ENCODE measurements at places on chromosomes 5 and 9.

- no peak for DNase-seq
Observed at GRCh38 chr5:147417135-147417813, 92.6 kb downstream of the DPYSL3 start.

GRCh38 chr5:2685651-2686272 is 65.7 kb downstream of the IRX2 start:
- DNase-seq, result peak; percentile 9

DNA sequence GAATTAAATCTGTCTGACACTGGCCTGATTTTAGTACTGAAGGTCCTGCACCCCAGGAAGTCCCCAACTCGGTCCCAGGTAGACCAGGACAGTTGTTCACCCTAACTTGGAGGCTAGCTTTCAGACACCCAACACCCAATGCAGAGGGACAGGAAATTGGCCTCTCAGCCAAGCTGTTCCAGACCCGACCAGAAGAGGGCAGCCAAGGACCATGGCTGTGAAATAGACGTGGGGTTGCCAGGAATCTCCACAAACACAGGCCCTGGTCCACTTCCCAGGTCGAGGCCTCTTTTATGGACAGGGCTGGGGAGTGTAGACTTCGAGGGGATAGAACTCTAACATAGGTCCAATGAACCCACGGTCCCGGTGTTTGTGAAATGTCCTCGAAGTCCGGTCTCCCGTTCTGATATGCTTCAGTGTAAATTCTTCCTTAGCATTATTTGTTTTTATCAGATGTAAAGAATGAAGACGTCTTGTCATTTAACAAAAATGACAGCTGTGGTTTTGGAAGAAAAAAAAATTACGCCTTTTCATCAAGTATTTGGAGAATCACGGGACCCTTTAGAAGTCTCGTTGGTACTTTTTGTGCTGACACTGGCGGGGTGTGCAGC is 260.3 kb upstream of the ADAMTS16 start:
- DNase-seq, result peak; percentile 68

GRCh38 chr9:14661421-14662059 is 31.7 kb downstream of the ZDHHC21 start:
- DNase-seq, result peak; percentile 18

DNA sequence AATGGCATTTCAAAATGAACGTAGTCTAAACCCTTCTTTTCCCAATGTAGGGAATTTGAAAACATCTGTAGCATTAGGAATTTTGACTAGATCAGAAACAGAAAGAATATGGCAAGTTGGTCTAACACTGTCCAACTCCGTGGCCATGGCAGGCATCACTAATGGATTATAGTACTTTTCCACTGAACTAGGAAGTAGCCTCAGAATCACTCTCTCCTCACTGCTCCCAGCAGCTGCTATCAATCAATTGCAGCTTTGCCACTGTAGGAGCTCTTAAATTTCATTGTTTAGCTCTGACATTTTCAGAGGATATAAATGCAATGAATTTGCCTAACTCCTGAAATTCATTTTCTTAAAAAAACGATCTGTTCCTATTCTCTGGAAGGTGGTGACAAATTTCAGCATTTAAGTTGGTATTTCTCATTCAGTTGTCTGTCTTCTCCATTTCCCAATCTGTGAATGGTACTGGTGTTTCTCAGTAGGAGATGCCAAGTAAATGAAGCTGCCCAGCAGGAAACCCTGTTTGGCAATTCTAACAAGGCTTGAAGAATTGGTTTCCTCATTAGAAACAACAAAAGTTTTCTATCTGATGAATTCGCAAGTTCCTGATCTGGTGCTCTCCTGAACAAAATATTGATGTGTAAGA is 64.7 kb downstream of the TLR4 start:
- no peak for DNase-seq

GRCh38 chr9:2602704-2603116 is 18.9 kb upstream of the VLDLR start:
- DNase-seq, result no peak

- DNase-seq, result no peak
Observed at GRCh38 chr5:88236866-88237642, 31.6 kb downstream of the TMEM161B start.

- DNase-seq, result no peak
Observed at GRCh38 chr5:74452856-74453255, 187.7 kb downstream of the ENC1 start.

DNA sequence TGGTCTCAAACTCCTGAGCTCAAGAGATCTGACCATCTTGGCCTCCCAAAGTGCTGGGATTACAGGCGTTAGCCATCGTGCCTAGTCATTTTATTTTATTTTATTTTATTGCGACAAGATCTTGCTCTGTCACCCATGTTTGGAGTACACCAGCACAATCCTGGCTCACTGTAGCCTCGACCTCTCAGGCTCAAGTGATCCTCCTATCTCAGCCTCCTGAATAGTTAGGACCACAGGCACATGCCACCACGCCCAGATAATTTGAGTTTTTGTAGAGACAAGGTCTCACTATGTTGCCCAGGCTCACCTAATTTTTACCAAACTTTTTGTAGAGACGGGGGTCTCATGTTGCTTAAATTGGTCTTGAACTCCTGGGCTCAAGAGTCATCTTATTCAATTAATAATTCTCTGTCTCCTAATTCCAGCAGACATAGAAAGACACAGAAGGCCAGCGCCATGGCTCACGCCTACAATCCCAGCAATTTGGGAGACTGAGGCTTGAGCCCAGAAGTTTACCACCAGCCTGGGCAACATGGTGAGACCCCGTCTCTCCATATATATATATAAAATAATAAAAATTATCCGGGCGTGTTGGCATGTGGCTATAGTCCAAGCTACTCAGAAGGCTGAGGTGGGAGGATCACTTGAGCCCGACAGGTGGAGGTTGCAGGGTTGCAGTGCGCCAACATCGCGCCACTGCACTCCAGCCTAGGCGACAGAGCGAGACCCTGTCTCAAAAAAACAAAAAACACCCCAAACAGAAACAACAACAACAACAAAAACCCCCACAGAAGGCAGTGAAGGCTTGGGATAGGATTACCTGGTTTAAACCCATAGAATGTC is 1.0 kb upstream of the UBAP1 start:
- no peak for DNase-seq

GRCh38 chr5:432928-433791 is 9.8 kb upstream of the EXOC3 start:
- no peak for DNase-seq

DNA sequence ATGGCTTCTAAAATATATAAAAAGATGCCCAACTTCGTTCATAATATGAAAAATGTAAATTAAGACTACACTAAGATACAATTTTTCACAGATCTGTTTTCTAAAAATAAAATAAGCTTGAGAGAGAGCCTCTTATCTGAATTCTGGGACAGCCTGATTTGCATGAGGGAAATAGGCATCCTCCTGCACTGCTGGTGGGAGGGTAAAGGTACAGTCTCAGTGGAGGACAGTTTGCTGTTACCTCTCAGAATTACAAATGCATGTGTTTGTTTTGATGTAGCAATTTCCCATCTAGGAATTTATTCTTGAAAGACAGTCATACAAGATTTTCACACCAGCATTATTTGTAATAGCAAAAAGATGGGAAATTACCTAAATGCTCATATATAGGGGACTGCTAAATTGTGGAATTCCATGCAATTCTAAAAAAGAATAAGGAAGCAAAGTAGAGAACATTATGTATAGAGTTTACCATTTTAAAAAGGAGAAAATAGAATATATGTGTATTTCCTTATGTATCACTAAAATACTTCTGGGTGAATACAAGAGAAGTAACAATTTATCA is 75.7 kb downstream of the ZSWIM6 start:
- DNase-seq, result no peak

DNA sequence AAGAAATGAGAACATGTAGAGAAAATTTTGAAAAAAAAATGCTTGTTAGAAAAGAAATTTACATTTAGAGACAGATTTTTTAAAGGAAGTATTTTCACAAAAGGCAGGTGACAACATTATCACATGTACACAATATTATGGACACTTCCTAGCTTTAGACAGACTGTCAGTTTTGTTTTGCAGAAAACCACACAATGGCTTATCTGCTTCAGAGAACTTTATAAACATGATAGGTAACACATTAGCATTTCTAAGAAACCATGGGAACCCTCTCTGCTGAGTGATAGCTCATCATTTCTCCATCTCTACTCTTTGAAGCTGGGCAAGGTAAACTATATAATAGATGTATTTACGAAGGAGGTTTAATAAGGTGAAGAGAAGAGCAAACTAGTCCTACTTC is 25.6 kb downstream of the POU5F2 start:
- no peak for DNase-seq

DNA sequence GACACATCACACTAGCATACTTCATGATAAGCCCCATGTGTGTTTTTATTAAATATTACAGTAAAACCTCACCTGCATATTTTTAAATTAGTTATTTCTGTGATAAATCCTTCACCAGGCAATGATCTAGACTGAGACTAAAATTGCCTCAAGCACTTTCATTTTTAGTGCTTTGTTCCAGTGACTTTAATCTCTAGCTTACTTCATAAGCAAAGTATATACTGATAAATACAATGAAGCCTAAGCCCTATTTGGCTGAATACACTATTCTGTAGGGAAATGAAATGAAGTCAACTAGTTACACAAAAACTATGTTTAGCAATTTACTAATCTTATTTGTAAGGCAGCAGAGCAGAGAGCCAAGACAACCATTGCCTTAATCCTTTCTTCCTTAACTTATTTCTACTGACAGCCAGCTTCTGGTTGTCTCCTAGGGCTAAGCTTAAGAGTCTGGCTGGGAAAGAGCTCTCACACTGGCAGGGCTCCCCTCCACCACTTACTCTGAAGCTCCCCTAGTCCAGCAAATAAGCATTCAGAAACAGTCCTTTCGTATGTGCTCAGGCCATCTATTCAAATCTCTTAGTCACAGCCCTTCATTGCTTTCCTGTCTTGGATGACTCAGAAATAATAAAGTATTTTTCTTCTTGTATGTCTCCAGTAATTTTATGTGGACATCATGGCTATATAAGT is 31.4 kb upstream of the MTAP start:
- DNase-seq, result peak; percentile 53

DNA sequence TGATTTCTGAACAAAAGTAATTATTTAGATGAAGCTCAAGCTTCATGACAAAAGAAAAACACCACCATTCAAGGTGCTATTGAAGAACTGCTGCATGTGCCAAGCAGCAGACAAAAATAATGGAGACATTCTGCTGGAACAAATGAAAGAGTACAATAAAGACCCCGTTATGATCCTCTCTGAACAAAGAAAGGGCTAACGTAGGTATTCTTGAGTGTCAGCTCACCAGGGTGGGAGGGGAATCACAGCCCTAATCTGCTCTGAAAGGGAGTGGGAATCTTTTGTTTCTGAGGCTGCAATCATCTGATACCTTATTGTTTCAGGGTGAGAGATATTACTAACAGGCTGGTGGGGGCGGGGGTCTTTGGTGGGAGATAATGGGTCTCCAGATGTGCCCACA is 15.4 kb downstream of the CEMIP2 start:
- DNase-seq, result no peak

GRCh38 chr9:101337237-101337636 is 47.6 kb downstream of the BAAT start:
- no peak for DNase-seq

GRCh38 chr9:113572076-113572861 is 108.7 kb downstream of the RGS3 start:
- DNase-seq, result no peak

- no peak for DNase-seq
Observed at GRCh38 chr5:73160239-73160671, 12.7 kb upstream of the TMEM174 start.
